Cortex of kidney (tissue), 1 donor: ENCODE measurements at places on chromosomes 7 and 10.

GRCh38 chr10:63099734-63100133, 33.4 kb upstream of the NRBF2 start:
- no peak for DNase-seq

DNA sequence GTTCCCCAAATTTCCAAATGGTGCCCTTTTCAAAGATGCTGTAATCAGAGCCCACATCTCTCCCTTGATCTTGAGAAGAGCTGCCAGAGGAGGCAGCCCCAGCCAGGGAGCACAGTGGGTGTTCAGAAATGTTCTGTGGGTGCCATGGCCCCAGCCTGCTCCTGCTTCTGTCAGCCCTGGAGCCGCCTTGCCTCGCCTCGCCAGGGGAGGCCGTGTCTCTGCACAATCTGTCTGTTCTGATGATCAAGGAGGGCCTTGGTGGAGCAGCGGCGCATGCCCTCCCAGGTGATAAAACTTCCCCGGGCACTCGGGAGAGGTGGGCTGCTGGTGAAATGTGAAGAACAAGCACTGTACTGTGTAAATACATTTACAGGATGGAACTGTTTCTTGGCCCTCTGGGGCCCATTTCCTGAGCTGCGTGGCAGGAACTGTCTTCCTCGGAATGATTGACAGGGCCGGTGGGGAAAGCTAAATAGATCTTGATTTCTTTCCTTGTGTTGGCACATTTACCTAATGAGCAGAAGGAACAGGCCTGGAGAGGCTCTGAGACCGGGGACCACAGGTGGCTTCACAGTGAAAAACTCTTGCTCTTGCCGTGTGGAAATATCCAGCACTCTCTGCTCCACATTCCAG, 207.8 kb upstream of the PODXL start:
- DNase-seq: no peak

DNA sequence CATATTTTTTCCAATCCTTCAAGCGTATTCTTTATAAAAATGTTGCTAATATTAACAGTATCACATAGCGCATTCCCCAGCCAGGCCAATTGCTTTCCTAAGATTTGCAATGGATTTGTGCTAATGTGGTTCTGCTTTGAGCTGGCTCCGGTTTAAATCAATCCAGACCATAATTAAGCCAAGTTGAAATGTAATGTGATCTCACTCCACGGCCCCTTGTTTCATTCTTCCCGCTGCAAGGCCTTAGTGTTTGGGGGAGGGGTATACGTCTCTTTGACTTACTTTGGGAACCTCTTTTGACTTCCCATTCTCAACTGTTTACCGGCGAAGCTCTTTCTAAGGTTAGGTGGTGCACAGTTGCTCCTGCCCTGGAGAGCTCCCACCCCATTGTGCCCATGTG, 86.4 kb downstream of the PRPF18 start:
- no peak for DNase-seq

DNA sequence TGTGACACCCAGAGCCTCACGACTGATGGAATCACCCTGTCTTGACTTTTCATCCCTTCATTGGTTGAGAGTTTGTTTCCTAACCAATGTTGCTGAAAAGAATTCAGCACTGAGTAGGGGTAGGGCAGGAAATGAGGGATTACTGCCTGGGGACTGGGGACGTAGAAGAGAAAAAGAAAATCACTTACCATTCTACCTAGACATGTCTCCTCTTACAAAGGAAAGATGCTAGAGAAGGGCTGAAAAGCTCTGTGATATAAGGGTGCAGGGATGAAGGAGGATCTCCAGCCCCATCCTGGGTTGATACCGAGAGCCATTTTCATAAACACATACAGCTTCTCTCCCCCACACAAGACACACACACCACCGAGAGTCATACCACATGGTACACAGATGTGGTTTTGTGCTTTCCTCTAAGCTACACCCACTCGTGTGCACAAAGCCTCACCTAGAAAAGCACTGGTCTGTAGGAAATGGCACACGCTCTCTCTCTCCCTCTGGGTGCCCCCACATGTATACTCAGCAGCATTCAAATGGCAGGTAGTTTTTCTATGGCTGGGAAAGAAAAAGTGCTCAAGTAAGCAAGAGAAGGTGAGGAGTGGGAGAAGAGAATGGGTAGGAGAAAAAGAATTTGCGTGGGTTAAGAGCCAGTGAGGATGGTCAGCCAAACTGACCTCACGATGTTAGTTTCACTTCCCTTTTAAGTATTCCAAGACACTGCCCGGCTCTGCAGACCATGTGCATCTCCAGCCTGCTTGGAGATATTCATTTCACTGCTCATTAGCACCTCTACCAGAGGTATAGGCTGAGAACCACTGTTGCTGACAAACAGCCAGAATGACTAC, 85.8 kb downstream of the CALD1 start:
- no peak for DNase-seq

- DNase-seq: no peak
Measured at GRCh38 chr7:114153700-114154099, 234.9 kb upstream of the PPP1R3A start.

DNA sequence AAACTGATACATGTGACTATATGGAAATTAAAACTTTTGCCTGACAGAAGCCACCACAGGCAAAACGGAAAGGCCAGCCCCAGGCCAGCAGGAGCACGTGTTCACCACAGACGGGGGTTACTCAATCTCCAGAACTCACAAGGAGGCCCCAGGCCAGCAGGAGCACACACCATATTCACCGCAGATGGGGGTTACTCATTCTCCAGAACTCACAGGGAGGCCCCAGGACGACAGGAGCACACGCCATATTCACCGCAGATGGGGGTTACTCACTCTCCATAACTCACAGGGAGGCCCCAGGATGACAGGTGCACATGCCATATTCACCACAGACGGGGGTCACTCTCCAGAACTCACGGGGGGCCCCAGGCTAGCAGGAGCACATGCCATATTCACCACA, 61.5 kb downstream of the NKX6-2 start:
- DNase-seq: no peak

DNA sequence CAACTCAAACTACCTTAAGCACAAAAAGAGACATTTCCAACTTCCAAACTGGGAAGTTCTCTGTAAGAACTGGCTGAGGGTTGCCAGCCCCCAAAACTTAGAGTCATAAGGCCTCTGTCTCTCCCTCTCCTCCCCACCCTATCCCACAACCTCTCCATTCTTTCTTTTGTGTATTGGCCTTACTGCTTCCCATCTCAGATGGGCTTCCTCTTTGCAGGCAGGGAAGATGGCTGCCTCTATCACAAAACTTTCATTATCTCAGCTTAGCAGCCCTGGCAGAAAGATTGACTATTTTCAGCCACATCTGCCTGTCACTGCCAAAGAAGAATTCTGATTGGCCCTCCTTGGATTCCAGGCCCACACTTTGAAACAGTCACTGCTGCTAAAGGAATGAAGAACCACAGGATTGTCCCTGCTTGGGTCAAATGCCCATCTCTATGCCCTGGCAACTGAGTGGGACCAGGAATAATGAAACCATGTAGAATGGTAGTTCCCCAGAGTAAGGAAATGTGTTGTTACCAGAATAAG, 58.0 kb upstream of the PRKAR2B start:
- no peak for DNase-seq

- DNase-seq: no peak
Measured at GRCh38 chr10:120970595-120971529, 119.7 kb downstream of the WDR11 start.

DNA sequence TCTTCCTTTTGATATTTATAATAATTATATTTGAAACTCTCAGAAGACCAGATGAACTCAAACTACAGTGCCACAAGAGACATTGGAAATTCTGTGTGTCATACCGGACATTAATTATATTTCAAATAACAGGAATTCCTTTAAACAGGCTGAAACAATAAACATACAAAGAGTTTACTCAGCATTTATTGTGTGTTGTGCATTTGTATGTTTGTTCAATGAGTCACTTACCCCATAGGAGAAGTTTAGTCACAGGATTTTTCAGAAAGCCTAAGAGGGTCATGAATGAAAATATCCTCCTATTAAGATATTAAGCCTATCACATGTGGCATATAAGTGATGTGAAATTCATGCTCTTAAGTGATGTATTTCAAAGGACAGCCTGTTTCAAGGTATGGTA, 566.8 kb downstream of the CNTNAP2 start:
- DNase-seq: no peak

GRCh38 chr7:20270371-20270770, 53.2 kb upstream of the MACC1 start:
- DNase-seq: no peak

DNA sequence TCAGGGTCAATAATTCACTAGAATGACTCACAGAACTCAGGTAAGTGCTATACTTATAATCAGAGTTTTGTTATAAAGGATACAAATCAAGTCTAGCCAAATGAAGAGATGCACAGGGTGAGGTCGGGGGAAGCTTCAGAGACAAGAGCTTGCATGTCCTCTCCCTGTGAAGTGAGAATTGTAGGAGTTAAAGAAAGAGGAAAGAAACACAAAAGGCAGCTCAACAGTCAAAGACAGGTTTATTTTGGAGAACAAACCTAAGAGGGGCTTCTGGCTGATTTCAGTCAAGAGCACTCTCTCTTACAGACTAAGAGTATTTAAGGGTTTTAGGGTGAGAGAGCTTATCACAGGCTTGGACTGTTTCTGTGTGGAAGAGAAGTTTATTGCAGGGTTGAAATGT, 600.5 kb upstream of the C7orf33 start:
- DNase-seq: no peak

GRCh38 chr10:105986912-105987635, 1177.4 kb downstream of the SORCS1 start:
- DNase-seq: no peak

GRCh38 chr7:130939321-130940095, 205.5 kb upstream of the KLF14 start:
- no peak for DNase-seq

- no peak for DNase-seq
Measured at GRCh38 chr10:86178401-86179152, 188.0 kb downstream of the GRID1 start.

- DNase-seq: no peak
Measured at GRCh38 chr10:116417821-116418220, 9.8 kb upstream of the PNLIPRP3 start.

DNA sequence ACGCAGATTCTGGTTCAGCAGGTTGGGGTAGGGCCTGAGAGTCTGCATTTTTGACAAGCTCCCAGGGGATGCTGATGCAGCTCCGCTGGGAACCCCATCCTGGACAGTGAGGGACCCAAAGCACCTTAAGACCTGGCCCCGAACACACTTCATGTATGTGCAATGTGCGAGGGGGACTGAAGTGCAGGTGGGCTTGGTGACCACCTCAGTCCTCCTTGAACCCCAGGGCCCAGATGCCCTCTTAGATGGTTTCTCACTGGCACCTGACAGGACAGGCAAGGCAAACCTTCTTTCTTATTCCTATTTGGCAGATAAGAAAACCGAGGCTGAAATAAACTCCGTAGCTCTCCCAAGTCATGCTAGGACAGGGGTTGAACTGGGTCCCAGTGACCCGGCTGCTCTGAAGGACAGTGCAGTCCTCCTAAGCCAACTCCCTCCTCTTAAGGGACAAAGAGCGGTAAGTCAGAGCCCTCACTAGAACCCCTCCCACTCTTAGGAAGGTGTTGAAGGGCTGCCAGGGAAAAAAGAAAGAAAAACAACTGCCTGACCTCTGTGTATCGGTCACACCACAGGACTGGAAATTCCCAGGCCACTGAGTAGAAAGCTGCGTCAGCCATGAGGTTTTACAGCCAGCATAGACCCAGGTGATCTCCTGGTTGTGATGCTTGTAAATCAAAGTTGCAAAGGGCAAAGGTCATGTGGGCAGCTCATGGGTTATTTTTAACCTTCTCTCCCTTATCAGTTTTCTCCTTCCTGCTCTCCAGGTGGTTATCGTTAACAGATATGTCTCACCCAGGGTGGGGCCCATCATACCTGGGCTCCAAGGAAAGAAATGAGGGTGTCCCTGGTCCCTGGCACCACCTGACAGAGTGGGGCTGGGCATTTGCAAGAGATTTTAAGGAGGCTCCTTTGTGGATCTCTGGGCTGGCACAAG, 90.9 kb upstream of the SMNDC1 start:
- no peak for DNase-seq

DNA sequence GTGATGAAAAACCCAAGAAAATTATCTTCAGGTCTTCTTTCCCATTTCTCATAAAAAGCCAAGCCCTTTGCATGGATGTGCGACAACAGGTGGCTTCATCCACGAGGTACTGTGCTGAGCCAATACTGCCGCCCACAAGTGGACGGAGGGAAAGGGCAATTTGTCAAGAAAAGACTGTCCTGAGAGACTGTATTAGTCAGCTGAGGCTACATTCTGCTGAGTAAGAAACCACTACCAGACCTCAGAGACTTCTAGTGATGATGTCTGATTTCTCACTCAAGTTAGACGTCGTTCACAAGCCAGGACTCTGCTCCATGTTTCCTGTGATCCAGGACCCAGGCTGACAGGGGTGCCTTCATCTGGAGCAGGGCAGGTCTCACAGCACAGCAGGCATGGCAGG, 171.5 kb upstream of the CDCA7L start:
- DNase-seq: no peak

GRCh38 chr10:2837674-2838073, 229.7 kb upstream of the PFKP start:
- DNase-seq: no peak
